Endothelial cell (in vitro differentiated cells): ENCODE measurements at places on chromosomes 11 and 22.

DNA sequence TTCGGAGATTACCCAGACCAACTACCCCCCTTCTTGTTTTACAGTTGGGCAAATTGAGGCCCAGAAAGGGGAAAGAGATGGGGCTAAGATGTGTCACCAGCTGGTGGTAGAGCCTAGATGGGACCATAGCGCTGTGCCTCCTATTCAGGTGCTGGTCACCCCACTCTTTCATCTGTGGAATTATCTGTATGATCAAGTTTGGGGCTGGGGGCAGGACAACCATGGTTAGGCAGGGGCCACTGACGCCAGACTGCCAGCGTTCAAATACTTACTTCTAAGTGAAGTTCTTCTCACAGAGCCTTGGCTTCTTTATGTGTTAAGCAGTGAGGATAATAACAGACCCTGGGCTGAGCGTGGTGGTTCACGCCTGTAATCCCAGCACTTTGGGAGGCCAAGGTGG, 55.9 kb downstream of the IGLL1 start:
- DNase-seq: no peak

DNA sequence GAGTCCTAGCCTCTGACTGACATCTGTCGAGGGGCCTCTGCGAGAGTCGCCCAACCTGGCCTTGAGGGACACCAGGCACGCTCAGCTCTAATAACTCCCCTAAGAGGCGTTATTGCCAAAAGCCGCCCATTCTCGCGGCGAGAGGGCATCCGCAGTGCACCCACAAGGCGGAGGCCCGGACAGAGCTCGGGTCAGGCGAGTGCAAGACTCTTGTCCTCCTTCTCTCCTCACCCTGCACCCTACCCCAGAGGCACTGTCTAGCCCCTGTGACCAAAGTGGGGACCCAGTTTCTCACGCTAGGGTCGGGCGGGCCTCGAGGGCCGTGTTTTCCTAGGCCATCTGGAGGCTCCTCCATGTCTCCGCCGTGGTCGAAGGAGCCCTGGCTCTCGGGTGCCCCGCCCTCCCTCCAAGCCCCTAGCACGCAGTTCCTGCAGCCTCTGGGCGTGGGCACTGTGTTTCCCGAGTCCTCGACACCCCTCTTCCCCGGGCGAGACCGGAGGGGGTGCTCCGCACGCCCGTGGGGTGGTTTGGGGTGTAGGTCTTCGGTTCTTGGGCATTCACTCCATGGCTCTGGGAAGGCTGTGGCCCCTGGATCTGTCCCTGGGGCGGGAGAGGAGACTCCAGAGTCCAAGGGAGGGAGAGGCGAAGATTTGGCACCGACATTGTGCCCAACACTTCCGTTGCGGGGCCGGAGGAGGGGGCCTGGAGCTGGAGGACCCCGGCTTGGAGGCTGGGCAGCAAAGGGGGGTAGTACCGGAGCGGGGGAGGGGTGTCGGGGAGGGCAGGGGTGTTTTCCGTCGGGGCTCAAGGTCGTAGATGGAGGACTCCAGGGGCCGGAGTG, 1.0 kb downstream of the CHRM4 start:
- no peak for DNase-seq

DNA sequence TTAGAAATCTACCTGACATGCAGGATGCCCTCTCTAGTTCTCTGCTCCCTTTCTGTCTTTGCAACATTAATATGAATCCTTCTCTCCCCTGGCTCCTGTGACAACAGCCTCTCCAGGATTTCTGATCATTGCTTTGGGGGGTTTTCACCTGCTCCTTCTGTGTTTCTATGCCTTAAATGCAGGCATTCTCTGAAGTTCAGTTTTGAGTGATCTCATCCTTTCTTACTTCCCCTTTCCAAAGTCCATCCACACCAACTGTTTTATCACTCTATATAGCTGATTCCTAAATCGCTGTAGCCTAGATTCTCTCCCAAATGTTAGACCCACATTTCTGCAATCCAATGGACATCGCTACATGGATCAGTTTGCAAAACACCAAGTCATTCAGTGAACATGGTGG, 330.7 kb upstream of the NCAM1 start:
- DNase-seq: no peak

DNA sequence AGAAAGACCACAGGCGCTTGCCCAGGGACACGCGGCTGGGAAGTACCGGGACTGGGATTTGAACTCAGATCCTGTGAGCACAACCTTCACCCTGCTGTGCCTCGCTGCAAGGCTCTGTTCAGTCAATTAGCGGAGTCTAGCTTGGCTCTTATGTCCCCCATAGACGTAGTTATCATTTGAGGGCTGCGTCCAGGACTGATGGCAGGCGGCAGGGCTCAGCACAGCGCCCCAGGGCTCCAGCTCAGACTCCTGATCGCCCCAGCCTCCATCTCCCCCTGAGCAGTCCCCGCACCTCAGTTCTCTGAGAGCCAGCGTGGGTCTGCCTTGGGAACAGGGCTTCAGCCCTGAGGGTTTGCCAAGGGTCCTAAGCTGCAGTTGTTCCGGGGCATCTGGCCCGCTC, 19.8 kb downstream of the MRGPRG start:
- no peak for DNase-seq

GRCh38 chr11:88501541-88501940, 164.0 kb upstream of the CTSC start:
- no peak for DNase-seq

GRCh38 chr22:19687561-19688300, 26.6 kb upstream of the SEPTIN5 start:
- no peak for DNase-seq
